Activated naive CD4-positive, alpha-beta T cell (primary cell): ENCODE measurements at places on chromosomes 7 and 10.

- no peak for DNase-seq
Observed at GRCh38 chr7:35700333-35700732, 5.4 kb upstream of the HERPUD2 start.

GRCh38 chr7:99794585-99795502, 10.9 kb upstream of the CYP3A4 start:
- DNase-seq: no peak

- no peak for DNase-seq
Observed at GRCh38 chr10:7054915-7055314, 355.9 kb downstream of the SFMBT2 start.

DNA sequence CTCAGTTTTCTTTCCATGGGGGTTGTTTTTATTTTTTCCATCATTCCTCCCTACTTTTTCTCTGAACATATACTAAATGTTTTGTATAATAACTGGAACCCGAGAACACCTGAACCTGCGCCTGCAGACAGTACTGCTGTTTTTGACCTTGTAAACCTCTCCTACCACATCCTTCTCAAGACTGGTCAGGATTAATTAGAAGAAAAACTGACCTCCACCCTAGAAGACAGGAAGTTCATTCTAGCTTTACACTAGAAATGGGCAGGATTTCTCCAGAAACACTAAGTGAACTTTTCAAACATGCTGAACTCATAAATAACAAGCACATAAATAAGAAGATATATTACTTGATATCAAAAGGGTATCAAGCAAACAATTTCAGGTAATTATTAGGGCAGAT, 751 bp upstream of the HYCC1 start:
- no peak for DNase-seq

- DNase-seq: no peak
Observed at GRCh38 chr10:68249297-68249696, 17.4 kb upstream of the ATOH7 start.

DNA sequence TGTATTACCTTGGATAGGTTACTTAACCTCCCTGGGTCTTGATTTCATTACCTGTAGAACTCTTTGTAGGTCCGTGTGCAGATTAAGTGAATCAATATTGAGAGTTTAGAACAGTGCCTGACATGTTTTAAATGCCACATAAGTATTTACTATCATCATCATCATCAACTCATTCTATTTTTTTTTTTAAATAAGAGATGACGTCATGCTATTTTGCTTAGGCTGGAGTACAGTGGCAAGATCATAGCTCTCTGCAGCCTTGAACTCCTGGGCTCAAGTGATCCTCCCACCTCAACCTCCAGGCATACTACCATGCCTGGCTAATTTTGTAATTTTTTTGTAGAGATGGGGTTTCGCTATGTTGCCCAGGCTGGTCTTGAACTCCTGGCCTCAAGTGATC, 132.0 kb upstream of the FZD8 start:
- no peak for DNase-seq

DNA sequence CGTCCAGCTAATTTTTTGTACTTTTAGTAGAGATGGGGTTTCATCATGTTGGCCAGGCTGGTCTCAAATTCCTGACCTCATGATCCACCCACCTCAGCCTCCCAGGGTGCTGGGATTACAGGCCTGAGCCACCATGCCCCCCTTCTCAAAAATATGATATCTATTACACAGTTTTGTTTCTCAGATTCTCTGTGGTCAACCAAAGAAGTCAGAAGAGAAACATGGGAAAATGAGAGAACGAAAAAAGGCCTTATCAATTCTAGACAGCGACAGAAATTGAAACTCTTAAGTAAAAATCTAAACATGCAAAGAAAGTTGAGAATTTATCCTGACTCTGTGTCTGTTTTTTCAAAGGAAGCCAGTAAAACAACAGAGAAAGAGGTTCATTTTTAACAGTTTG, 283.8 kb upstream of the PLXDC2 start:
- DNase-seq: no peak

GRCh38 chr10:48923748-48924147, 15.9 kb downstream of the LRRC18 start:
- DNase-seq: no peak

- DNase-seq: no peak
Observed at GRCh38 chr10:131896403-131896802, 4.4 kb upstream of the PPP2R2D start.
